ENCODE measurements at places on chromosomes 1 and 21. TPM values are rescaled to one million over a fixed set of nuclear protein-coding genes. Genes with fewer than 3 reads are reported as not detected.

Gene YBEY
- 16.0 TPM for total RNA-seq

Gene CD84
- total RNA-seq = 1.2 TPM

- no peak for DNase-seq
These were observed 127.0 kb downstream of the AKT3 start for GRCh38 chr1:243723050-243723449.

GRCh38 chr1:101290119-101290921 is 53.5 kb downstream of the S1PR1 start:
- no peak for DNase-seq

GRCh38 chr1:203049576-203050180 is 23.4 kb downstream of the PPFIA4 start:
- no peak for DNase-seq

DNA sequence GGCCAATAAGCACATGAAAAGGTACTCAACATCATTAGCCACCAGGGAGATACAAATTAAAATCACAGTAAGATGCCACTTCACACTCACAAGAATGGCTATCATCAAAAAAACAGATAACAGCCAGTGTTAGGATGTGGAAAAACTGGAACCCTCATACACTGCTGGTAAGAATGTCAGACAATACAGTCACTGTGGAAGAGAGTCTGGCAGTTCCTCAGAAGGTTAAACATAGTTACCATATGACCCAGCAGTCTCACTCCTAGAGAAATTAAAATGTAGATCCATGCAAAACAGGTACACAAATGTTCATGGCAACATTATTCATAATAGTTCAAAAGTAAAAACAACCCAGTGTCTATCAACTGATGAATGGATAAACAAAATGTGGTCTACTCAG is 33.3 kb downstream of the LDLRAD1 start:
- DNase-seq = no peak

GRCh38 chr1:218765753-218766152 is 407.9 kb upstream of the LYPLAL1 start:
- no peak for DNase-seq

DNA sequence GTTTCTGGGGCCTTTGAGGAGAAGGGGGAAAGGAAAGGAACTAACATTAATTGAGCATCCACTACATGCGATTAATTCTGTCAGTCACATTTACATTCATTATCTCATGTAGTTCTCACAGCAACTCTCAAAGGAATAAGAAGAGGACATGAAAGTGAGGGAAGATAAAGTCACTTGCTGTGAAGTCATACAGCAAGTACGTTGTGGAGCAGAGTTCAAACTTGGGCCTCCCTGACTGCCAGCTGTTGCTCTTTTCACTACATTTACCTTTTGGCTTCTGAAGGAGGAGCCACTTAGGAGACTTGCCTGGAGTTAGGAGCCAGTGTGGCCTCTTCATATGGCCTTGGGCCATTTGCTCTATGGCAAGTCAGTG is 6.2 kb downstream of the ZNF691 start:
- DNase-seq = no peak

DNA sequence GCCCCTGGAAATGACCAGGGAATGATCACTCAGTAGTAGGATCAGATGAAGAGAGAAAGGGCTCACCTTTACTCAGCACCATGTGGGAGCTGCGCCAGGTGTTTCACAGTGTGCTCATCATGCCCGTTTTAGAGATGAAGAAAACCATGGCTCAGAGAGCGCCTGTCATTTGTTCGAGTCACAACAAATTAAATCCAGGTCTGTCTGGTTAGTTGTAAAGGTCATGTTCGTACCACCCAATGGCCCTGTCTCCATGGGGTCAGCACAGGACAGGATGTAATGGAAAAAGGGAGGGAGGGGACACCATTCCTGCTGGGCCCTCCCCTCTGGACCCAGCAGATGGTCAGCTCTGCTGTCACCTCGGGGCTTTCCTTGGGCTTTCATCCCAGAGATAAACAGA is 15.2 kb downstream of the KIRREL1 start:
- no peak for DNase-seq

Gene S100A7
- 27.7 TPM for total RNA-seq

Gene KLHL20
- 34.2 TPM for total RNA-seq

GRCh38 chr1:227388214-227389168 is 70.2 kb upstream of the CDC42BPA start:
- no peak for DNase-seq

- DNase-seq = no peak
These were observed 376.9 kb upstream of the LYPLAL1 start for GRCh38 chr1:218796773-218797172.

DNA sequence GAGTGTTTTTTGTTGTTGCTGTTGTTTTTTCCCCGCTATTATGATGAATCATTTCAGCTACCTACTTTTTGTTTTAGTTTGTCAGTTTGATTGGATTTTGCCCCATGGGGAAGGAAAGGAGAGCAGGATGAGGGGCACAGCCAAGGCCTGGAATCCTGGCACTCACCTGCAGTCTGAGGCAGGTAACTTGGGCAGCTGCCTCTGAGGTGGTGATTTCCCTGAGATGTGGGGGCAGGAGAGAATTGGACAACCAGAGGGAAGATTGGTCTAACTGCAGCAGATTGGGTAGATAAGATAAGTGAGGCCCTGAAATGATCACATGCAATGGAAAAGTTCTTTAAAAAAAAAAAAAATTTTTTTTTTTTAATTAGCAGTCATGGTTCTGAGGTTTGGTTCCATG is 1.5 kb upstream of the LAX1 start:
- no peak for DNase-seq

Gene DENND1B
- 11.3 TPM for total RNA-seq

Gene SYT6
- total RNA-seq = not detected

DNA sequence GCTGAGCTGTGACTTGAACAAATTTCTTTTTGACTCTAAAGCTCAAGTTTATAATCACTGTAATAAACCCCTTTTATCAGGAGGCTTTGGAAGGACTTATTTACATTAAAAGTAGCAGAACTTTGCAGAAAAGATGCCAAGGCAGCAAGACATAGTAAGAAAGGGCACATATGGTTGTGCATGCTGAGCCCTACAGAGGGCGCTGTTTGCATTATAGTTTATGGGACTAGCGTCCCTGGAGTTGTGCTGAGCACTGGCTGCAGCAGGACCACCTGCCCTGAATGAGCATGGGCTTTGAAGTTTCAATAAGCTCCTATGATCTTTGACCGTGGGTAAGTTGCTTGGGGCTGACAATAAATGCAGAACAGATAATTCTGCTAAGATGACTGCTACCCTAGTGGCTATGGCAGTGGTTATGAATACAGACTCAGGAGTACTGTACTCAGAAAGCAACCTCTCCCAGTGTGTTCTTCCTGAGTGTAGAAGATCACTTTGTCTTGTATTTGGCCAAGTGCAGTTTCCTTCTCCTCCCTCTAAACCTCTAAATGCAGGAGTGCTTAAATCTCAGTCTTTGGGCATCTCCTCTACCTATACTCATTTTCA is 45.4 kb upstream of the USP1 start:
- no peak for DNase-seq

DNA sequence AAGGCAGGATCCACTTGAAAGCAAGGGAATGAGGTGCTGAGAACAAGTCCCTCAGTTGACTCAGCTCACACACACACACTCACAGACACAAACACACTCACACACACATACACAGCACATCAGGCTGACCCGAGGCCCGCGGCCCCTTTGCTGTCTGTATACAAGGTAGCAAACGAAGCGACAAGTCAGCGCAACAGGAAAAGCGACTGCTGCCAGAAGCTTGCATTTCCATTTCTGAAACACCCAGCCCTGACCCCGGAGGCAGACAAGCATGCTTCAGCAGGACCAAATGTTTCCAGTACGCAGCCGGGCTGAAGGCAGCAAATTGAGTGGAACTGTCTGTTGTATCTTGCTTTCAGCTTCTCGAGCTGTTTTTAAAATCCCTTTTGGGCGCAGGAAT is 501.6 kb downstream of the NPHP4 start:
- no peak for DNase-seq

GRCh38 chr1:97044159-97044760 is 322.7 kb downstream of the PTBP2 start:
- no peak for DNase-seq

GRCh38 chr1:111864862-111865261 is 109.2 kb downstream of the DDX20 start:
- DNase-seq = no peak

DNA sequence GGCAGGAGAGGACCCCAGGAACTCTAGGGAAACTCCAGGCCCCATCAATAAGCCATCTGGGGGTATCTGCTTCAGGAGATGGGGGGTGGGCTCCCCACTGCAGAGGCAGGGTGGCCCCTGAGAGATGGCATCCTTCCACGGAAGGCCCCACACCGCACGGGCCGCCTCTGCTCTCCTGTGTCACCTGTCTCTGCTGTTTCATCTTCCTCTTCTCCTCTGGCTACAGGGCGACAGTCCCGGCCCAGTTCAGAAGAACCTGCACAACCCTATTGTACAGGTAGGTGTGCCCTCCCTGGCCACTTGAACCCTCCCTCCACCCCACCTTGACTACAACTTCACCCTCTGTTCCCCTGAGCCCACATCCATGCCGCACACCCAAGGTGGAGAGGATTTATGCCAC is 90.2 kb upstream of the TMEM51 start:
- DNase-seq = no peak

DNA sequence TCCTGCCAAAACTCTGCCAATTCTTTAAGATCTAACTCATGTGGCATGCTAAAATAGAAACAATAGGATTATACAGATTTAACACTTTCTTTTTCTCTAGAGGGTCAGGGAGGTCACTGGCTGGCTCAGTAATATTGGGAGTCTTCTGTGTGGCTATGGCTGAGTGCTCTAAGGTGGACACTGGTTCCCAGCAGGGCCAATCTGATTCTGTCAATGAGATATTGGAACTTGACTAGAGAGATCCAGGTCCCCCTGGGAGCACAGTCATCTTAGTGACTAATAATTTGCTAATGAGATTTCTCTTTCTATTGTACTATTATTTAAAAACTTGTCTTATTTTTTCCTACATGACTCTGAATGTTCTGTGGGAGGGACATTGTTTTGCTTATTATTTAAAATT is 69.1 kb upstream of the ZP4 start:
- DNase-seq = no peak

Gene KCNE2
- total RNA-seq = not detected

Gene CYP4A22
- total RNA-seq = not detected

DNA sequence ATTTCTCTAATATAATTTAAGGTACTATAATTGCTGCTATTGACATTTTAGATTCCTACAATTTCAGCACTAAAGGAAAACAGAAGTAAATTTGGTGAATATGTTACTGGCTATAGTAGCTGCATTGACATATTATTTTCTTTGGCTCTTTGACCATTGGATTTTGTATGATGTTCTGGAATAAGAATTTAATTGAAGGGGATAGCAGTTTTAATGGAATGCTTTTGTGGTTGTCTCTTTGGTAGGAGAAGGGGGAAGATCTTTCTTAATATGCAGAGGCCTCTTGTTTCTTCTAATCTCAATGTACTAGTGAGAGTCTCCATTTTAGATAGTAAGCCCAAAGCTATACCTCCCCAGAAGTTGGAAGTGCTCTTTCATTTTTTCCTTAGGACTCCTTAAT is 6.9 kb downstream of the DTL start:
- no peak for DNase-seq

Gene ADGRL4
- 22.4 TPM for total RNA-seq

DNA sequence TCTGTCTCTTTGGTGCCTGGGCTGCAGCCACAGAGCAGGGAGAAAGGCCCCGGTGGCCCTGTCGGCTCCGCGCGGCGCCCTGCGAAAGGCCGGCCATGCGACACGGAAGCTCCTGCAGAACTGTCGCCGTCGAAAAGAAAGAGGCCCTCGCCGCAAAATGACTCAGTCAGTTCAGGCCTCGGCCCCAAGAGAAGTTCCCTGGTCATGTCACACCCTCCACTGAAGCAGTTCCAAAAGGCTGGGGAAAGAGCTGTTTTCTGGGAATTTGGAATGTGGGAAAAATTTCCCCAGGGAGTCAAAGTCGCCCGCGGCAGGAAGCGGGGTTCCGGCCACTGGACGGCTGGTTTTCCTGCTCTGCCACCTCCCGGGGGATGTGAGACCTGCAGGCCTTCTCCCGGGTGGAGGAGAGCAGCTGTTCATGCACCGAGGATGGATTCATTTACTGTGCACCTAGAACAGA is 115.8 kb upstream of the ZNF678 start:
- DNase-seq = no peak

DNA sequence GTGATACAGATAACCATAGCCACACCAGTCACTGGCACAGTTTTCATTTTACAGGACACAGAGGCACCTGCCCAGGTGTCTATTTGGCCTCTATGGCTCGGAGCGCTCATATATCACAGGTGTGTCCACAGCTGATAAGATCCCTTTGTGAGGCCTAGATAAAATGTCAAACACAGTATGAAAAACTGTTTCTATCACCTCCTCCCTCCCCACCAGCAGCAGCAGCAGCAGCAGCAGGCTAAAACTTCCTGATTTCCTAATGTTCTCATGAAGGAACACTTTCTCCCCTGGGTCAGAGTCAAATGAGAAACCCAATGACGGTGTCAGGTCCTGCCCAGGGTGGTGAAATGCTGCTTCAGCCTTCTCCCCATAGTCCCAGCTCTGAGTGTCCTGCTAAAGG is 24.4 kb downstream of the ELAPOR1 start:
- DNase-seq = no peak

GRCh38 chr1:65097076-65097475 is 50.9 kb upstream of the AK4 start:
- DNase-seq = no peak

Gene AMY2B
- 12.7 TPM for total RNA-seq

DNA sequence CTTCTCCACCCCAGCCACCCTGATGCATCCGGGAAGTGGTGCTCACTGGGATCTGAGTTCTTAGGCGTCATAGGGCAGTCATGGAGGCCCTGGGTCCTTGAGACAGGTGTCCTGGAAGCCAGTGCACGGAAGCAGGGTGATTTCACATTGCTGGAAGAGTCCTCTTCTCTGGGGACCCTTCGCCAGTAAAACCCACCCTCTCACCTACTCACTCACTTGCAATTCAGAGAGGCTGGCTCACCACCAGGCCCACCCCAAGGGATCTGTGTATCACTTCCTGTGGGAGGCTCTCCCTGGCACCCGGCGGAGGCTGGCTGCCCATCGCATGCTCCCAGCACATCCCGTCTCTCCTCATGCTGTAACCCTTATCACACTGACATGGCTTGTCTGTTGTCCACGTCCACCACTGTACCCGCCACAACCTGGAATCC is 40.2 kb upstream of the EPS8L3 start:
- DNase-seq = peak; percentile 73

Gene CLDN17
- total RNA-seq = not detected

Gene LEPR
- 6.8 TPM for total RNA-seq

GRCh38 chr1:178612261-178612660 is 99.4 kb downstream of the TEX35 start:
- no peak for DNase-seq

Gene RABGGTB
- 43.1 TPM for total RNA-seq

Gene CAMTA1
- total RNA-seq = 40.4 TPM

Gene KCNK1
- total RNA-seq = 7.5 TPM
